ENCODE measurements at places on chromosomes 16 and 17.
A peak's percentile ranks its signal among the peaks of the same experiment; 100 is the strongest.

GRCh38 chr17:40291281-40291664 lies 3.6 kb downstream of the CDC6 start:
- DNase-seq: no peak

GRCh38 chr17:32206861-32207260 lies 58.8 kb upstream of the RHBDL3 start:
- DNase-seq: no peak

DNA sequence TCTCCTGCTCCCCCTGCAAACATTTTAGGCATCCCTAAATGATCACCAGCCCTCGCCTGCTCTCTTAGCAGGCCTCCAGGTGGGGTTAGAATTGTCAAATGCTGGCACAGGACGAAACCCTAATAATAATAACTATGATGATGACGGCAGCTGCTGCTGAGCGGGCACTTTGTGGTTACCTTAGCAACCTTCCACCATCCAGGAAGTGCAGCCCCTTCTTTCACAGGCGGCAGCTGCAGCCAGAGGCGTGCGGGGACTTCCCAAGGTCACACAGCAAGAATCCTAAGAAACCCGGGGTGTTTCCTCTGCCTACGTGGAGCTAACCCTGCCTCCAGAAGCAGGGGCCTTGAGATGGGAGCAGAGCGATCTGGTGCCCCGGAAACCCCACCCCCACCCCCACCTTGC lies 22.4 kb upstream of the EIF1 start:
- peak; percentile 59 for DNase-seq

GRCh38 chr16:8855051-8855786 lies 13.6 kb downstream of the CARHSP1 start:
- no peak for DNase-seq

DNA sequence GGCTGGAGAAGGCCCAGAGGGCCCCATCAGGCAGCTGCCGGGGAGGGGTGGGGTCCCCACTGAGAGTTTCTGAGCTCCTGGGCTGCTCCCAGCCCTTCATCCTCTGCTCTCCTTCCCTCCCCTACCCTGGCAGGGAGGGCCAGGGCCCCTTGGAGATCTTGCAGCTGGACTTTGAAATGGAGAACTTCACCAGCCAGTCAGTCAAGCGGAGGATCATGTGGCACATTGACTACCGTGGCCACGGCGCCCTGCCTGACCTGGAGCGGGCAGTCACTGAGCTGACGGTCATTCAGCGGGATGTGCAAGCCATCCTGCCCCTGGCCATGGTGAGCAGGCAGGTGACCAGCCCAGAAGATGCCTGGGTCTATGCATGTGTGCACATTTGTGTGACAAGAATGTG lies 49.5 kb downstream of the TMEM132E start:
- no peak for DNase-seq

DNA sequence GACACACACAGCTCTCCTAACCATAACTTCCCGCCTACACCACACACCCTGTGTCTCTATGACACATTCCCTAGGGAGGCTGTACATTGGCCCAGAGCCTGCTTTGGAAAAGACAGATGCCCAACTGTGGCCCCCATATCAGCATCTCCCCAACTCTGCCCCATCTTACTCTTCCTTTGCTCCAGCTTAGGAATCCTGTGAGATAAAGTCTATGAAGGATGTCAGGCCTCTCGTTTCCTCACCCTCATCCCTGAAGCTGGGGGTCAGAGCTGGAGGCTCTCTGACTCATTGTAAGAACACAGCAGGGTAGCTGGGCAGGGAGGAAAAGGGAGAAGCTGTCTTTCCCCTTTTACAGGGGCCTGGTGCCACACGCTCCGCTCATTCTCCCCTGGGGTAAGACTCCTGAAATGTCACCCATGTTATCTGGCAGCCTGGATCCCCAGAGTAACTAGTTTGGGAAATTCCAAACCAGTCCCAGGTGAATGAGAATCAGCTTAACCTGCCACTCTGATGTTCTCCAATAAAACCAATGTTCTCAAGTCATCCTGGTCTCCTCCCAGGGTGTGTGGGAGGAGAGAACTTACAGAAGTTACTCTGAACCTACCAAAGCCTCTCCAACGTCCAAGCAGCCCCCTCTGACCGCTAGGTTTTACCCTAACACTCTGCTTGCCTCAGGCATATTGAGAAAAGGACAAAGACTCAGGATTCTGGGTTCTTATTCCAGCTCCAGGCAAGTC lies 2.8 kb downstream of the RAPGEFL1 start:
- no peak for DNase-seq

GRCh38 chr17:39240631-39241030 lies 14.9 kb upstream of the STAC2 start:
- no peak for DNase-seq

GRCh38 chr17:42313773-42314566 lies 25.7 kb downstream of the STAT5A start:
- DNase-seq: no peak

- no peak for DNase-seq
Measured at GRCh38 chr17:33192951-33193911, 99.9 kb downstream of the ASIC2 start.

DNA sequence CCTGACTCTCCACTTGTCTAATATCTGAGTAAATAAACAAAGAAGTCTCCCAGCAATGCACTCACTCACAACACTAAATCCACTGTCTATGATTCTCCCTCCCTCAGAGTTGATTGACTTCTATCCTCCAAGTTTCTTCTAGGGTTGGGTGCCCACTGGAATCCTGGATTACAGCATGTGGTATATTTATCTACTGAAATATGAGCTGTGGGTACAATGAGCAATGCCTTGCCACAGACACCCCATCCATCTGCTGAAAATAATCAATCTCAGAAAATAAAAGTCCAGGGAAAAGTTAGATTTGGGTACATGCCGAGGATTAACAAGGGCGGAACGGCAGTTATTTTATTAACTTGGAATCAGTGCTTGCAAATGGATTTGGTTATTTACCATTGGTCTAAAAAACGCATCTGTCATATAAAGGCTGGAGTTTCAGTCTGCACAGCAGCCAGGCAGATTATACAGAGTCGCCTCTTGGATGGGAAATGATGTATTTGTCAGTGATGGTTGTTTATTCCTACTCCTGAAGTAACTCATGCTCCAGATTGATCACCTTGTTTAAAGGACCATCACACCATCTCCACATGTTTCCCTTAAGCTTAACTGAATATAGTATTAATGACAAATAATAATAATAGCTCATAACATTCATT lies 193.9 kb upstream of the SOX9 start:
- no peak for DNase-seq

- no peak for DNase-seq
Measured at GRCh38 chr16:16062023-16062937, 112.9 kb downstream of the ABCC1 start.

GRCh38 chr16:67637625-67638024 lies 7.3 kb upstream of the CARMIL2 start:
- DNase-seq: no peak

- no peak for DNase-seq
Measured at GRCh38 chr17:7124923-7125322, 10.3 kb upstream of the ASGR2 start.

DNA sequence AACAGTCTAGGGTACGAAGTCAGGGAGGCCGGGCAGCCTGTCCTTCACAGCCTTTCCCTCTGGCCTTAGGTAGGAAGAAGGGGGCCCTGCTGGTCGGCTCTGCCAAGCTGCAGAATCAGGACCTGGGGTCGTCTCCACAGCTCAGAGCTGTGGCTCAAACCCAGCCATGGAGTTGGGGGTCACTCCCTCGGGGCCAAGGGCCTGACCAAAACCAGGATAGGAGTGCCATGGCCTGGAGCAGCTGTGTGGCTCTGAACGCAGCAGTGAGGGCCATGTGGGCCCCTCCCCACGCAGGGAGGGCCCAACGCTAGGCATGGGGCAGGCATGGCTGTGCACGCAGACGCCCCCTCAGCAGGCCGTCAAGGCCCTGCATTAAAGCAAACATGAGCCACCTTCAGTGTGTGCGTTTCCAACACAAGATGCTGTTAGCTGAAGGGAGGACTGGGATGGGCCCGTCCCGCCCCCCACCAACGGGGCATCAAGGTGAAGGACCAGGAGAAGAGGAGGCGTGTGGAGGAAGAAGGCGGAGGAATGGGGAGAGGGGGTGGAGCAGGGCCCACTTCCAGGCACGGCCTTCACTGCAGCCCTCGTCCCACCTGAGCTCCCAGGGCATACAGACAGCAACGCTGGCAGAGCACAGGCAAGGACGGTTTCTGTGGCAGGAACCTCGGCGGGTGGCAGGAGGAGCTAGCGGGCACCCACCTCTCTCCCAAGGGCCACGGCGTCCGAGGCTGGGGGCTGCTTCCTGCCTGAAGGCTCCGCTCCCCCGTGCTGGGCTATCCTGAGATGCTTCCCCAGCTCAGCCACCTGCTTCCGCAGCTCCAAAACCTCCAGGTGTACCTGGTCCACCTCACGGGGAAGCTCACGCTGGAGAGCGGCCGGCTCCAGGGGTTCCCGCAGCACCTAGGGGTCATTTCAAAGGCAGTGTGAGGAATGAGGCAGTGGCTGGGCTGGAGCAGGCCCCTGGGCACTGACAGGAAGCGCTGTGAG lies 55.3 kb downstream of the CCDC57 start:
- no peak for DNase-seq

- no peak for DNase-seq
Measured at GRCh38 chr16:75293772-75294171, 42.3 kb upstream of the BCAR1 start.

DNA sequence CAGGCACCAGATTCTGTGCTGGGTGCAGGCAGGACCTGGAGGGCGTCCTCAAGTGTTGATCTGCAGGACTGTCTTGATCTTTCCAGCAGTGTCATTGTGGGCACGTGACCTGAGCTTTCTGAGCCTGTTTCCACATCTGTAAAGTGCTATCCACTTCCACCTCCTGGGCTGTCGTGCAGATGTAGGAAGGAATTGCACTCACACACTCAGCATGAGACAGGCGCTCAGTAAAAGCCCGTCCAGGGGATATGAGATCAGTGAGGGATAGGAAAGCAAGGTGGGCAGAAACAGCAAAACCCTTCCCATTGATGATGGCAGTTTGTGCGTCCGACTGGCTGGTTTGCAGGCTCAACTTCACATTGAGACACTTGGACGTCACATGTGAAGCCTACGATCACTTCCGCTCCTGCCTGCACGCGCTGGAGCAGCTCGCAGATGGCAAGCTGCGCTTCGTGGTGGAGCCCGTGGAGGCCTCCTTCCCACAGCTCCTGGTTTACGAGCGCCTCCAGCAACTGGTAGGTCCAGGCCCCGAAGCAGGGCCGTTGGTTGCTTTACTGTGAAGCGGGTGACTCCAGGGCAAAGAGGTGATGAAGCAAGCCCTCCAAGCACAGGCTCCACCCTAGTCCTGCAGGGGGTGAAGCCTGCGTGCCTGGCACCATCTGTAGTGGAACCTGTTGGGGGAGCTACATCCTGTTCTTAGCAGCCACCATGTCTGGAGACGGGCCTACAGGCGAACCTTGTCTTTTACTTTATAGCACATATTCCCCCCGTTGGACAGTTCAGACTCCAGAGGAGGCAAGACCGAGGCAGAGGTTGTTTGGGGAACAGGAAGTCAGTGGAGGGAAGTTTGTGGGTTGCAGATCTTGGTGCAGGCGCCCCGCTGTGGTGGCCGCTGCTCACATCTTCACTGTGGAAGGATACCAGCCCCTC lies 23.0 kb downstream of the METTL22 start:
- no peak for DNase-seq

GRCh38 chr17:55420776-55421178 lies 858 bp downstream of the MMD start:
- DNase-seq: no peak

DNA sequence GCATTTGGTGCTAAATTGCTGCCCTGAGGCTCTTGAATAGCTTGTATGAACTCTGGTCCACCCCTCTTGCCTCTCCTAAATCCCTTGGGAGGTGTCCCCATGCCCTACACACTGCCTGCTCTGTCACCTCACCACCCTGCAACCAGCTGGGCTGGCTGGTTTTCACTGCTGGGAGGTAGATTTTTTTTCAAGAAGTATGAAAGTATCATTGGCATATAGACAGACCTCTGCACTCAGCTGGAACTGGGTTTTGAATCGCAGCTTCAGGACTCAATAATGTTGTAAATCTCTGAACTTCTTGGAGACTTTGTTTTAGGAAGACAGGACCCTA lies 184.9 kb downstream of the MSI2 start:
- DNase-seq: no peak

- no peak for DNase-seq
Measured at GRCh38 chr16:73447846-73448245, 399.9 kb upstream of the ZFHX3 start.
